Naive thymus-derived CD8-positive, alpha-beta T cell (primary cell): ENCODE measurements at places on chromosomes 1 and 21.

DNA sequence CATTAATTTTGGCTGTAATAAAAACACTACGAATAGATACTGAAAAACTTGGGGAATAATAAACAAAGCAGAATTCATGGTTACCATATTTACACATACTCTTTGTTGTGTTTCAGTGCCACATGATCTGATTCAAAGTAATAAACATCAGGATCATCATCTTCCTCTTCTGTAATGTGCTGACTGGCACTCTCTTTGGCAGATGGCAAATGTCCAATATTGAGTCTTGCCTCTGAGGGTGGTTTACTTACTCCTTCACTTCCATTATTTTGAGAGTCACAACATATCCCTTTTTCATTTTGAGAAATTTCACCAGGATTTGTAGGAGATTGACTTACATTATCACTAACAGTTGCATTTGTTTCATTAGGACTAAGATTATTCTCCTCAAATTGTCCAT is 50.7 kb downstream of the ZZZ3 start:
- no peak for DNase-seq

DNA sequence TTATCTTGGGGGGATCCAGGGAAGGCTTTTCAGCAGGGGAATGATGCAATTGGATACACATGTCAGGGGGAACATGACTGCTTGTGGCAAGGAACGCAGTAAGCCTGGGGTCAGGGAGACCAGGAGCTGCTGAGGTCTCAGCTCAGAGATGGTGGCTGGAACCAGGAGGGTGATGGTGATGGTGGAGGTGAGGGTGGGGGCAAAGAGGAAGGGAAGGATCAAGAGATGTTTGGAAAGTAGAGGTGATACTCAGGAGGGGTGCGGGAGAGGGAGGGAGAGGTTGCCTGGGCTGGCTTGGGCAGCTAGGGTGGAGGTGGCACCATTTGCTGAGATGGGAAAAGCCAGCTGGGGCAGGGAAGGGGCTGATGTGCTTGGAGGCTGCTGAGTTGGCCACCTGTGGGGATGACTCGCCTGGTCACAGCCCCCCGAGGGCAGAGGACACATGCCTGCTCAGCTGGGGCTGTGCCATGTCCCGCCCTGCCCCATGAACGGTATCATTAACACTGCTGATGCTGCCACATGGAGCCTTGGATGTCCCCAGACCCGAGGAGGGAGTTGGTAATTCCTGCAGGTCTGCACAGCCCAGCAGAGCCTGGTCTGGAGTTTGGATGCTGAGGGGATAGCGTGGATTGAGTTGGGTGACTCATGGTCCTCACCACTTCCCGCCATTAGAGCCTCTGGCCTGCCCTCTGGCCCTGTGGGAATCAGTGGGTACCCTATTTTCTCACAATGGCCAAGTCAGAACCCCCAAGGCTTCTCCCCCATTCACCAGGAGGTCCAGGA is 6.3 kb upstream of the PADI1 start:
- DNase-seq, result no peak

GRCh38 chr1:230152999-230153398 is 86.0 kb downstream of the GALNT2 start:
- no peak for DNase-seq

DNA sequence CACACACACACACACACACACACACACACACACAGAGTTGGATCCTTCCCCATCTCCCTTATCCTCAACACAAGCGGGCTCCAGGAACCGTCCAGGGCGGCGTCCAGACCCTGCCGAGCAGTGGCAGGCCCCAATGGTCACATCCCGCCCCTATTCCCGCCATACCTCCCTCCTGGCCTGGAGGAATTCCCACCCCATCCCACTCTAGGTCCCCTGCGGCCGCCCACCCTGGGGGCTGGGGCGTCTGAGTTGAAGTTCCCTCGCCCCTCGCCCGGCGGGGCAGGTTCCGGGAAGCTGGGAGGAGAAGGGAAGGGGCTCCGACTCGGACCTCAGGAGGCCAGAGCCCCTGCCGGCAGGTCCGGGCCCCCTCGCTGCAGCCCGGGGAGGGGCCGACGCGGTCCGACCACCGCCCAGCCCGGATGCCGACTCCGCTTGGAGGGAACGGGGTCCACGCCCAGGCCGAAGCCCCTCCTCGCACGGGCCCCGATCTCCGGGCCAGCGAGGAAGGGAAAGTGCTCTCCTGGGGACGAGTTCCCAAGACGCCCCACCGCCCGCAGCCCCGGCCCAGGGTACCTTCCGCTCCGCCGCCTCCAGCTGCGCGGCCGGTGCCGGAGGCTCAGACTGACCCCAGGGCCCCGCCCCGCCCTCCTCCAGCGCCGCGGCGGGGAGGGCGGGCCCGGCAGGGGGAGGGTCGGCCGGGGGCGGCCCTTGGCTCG is at the start of gene RHOC:
TSS of gene RHOC (minus strand) at position 623 of the 716 bp plus-strand sequence. CDS start 3,328 bp downstream, outside the sequence.
- DNase-seq, result peak; percentile 31

- DNase-seq, result no peak
Observed at GRCh38 chr1:96191165-96191564, 530.4 kb upstream of the PTBP2 start.

- no peak for DNase-seq
Observed at GRCh38 chr1:54543729-54544496, 4.1 kb upstream of the ACOT11 start.

DNA sequence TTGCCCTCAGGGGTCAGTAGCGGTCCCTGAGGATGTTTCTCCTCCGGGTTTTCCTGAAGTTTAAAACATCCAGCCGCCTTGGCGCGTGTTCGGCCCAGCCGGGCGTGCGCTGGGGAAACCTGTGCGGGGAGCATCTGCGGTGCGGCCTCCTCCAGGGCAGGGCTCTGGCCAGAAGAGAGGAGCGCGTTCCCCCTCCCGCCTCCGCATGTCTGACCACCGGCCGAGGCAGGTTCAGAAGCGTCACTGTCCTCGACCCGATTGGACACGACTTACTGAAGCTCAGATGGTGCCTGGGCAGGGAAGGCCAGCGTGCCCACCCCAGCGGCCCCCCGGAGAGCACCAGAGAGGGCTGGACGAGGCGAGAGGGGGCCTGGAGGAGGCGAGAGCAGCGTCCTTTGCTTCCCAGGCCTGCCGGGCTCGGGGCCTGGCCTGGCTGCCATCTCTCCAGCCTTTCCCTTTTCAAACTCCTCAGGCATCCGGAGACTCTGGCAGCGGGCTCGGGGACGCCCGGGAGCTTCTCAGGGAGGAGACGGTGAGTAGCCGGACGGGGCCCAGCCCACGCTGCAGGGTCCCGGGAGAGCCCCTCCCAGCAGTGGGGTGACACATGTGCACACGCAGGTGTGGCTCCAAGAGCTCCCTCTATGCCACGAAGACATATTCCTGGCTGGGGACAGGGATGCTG is 67.1 kb downstream of the SLC19A1 start:
- no peak for DNase-seq

GRCh38 chr1:207871117-207871649 is 39.7 kb downstream of the CD34 start:
- no peak for DNase-seq

GRCh38 chr1:168304865-168305264 is 24.2 kb downstream of the TBX19 start:
- DNase-seq, result no peak

DNA sequence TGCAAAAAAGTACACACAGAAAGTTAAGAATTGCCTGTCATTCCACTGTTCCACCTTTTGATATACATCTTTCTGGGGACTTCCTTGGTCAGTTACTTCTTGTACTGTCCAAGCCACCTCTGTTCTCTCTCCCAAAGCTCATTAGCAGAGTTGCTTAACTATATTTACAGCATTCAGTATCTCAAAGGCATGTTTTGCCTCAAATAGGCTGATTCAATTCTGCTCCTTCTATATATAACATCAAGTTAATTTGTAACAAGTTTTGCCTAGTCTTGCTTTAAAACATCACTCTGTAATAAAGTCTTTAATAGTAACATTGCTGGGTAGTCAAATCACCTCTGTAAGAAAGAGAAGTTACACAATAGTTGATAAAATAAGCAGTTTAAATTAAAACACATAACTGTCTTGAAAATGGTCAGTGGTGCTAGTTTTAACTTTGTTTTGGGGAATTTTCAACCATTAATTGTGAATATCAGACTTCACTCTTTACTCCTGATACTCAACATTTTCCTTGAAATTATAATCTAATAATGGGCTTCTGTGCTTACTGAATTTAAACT is 35.7 kb downstream of the EDARADD start:
- DNase-seq, result no peak

GRCh38 chr1:202264300-202264699 is 70.7 kb downstream of the LGR6 start:
- no peak for DNase-seq

DNA sequence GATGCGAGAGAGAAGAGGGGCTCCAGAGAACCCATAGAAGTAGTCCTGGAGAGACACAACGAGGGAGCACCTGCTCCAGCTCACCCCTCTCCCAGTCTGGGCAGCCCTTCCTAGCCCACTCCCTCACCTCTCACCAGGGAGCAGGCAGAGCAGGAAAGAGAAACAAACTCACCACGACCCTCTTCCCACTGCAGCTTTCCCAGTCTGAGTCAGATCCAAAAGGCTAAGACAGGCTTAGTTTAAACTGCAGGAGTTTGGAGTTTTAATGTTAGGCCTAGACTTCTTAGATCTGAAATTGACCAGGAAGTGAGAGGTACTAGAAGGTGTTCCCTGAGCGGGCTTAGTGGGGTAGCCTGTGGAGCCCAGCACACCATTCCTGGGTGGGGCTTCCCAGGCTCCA is 29.6 kb downstream of the SLC1A7 start:
- no peak for DNase-seq

DNA sequence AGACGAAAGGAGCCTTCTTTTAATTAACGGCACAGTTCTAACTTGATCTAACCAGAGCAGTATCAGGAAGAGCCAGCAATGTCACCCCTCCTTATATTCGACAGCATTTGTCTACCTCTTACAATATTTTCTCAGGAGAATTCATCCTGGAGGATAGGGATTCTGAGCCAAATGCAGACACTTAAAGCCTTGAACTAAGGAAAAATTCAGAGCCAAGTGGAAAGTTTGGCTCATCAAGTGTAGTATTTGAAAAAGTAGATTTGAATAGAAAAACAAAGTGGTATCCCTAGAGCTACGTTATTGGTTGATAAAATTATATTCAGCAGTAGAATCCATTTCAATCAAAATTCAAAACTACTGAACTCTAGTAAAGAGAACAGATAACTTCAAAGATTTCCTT is 732.0 kb upstream of the ADGRL2 start:
- DNase-seq, result no peak

DNA sequence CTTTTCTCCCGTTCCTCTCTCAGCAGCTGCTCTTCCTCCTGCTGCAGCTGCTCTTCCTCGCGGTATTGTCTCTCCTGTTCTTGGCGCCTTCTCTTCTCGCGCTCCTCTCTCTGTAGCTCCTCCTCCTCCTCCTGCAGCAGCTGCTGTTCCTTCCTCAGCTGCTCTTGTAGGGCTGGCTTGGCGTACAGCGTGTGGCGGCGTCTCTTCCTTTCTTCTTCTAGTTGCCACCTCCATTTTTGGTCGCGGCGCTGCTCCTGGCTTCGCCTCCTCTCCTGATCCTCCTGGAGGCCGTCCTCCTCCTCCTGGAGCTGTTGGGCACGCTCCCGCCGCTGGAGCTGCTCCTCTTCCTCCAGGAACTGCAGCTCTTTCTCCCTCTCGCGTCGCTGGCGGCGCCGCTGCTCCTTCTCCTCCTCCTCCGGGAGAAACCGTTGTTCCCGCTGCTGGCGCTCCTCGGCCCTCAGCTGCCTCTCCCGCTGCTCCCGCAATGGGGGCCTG is 4.8 kb downstream of the TCHH start:
- DNase-seq, result no peak
